ENCODE measurements at places on chromosomes 11 and 22.

DNA sequence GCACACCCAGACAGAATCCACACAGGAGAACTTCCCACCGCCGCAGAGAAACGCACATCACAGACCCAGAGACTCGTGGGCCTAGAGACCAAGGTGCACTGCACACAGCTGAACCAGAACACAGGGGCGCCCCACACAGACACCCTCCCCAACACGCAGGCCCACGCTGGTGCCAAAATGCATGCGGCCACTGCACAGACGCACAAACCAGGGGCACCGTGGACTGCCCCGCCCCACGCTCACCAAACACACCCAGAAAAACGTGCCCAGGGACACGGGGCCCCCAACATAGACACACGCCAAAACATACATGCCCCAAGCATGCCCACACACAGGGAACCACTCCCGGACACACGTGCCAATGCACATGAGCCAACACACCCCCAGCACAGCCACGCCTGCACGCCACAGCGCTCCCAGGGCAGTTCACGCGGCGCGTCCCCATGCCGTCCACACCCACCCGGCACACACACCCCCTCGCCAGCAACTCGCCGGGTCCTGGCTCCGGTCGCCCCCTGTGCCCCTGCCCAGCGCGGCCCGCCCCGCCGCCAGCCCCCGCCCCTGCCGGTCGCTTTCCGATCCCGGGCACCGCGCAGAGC is 7.8 kb downstream of the ELFN2 start:
- no peak for DNase-seq

- DNase-seq: no peak
These were observed 122.8 kb upstream of the MTNR1B start for GRCh38 chr11:92846491-92847125.

- no peak for DNase-seq
These were observed 2.1 kb downstream of the MED15 start for GRCh38 chr22:20509344-20510047.

- no peak for DNase-seq
These were observed 919.2 kb upstream of the FAT3 start for GRCh38 chr11:91305402-91305801.

DNA sequence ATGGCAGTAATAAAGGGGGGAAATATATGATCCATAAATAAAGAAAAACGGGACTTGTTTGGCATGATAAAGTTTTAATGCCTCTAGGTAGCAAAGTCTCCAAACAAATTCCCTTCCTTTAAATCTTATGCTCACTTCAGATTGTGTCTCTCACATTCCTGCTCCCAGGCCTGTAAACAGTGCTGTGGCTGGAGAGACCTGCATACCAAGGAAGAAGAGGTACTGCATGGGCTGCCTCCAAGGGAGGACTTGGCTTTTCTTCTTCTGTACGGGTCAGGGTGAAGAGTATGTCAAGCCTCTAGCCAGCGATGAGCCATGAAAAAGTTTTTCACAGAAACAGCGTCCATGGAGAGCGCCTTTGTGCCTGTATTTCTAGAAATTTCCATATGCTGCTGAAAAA is 161.8 kb downstream of the KIRREL3 start:
- DNase-seq: no peak

- DNase-seq: no peak
These were observed 30.9 kb downstream of the IGLL1 start for GRCh38 chr22:23549198-23549595.

DNA sequence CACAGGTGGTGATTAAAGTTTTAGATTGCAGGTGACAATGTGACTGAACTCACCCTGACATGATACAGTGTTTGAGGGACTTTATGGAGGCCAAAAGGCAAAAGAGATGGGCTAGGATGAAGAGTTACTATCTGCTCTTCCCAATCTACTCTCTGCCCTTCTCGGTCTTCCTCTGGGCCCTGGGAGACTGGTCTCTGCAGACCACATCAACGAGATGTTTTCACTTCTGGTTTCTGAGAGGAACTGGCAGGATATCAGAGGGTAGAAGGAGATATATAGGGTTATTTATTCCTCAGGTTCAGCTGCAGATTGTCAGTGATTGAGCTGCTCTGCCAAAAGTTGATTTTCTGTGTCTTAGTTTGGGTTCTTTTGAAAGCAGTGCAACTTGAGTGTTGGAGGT is 32.4 kb upstream of the CD44 start:
- DNase-seq: no peak

GRCh38 chr22:33823552-33823951 is 96.7 kb downstream of the LARGE1 start:
- no peak for DNase-seq

DNA sequence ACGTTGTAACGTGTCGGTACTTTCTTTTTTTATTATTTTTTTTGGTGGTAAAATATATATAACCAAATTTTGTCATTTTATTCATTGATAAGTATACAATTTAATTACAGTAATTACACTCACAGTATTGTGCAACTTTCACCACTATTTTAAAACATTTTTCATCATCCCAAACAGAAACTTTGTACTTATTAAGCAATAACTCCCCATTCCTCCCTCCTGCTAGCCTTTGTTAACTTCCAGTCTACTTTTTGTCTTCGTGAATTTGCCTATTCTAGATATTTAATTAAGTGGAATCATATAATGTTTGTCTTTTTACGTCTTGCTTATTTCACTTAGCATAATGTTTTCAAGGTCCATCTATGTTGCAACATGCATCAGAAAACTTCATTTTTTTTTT is 58.5 kb downstream of the STIM1 start:
- no peak for DNase-seq

DNA sequence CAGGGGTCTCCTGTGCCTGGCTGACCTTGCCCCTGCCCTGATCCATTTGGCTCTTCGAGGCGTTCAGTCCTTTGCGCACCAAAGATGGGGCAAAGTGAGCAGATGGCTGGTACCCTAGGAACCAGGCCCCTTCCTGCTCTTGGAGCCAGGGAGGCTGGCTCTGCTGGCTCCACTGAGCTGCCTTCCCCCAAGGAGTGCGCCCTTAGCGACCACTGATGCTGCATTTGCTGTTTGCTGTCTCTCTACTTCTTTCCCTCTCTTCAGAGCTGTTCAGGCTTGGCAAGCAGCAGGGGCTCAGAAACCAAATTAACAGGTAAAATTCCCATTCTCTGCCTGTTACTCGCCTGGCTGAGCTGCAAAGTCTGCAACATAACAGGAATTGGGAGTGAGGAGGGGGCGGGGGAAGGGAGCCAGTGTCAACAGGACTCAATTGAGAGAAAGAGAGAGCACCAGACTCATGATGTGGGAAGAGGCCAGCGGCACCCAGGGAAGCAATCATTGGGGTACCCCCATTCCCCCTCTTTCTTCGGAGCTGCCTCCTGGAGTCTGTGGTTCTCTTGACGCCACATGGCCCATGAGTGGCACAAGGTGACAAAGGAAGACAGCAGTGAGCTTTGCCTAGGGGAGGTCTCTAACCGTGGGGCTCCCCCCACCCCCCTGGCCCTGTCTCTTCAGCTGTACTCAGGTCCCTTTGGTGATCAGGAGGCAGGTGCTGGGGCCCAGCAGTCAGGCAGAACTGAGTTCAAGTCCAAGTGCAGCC is 102.3 kb downstream of the TP53I11 start:
- DNase-seq: no peak
